ENCODE measurements at places on chromosomes 12 and 14.
A peak's percentile ranks its signal among the peaks of the same experiment; 100 is the strongest.

DNA sequence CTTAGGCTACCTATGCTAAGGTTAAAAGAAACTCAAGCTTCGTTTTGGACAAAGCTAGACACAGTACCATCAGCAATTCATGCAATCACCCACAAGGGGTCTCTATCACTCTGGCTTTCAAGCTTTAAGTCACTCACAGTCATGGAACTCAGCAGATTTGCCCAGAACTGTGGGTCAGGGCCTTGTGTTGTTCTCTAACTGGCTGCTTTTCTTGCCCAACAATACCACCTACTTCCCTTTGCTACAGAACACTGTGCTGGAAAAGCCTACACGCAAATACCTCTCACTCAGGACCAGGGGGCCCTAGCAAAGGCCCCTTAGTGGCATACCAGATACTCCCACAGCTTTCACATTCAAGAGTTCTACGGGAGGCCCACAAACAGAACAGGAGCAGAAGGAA lies 9.1 kb downstream of the NEMP1 start:
- DNase-seq = peak; percentile 58

DNA sequence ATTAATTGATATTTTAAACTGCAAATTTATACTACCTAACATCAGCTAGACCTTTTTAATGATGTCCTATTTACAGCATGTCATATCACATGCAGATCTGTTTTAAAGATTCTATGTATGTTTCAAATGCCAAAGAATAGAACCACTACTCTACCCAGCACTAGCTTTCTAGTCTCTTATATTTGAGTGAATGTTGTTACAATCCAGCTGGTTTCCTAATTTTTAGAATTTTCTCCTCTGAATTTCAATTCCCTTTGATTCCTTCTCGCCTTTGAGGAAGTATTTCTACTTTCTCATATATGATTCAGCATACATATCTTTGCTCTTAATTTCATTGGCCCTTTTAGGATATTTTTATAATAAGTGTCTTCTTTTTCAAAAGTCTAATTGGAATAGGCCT lies 841.9 kb downstream of the TMTC2 start:
- no peak for DNase-seq

DNA sequence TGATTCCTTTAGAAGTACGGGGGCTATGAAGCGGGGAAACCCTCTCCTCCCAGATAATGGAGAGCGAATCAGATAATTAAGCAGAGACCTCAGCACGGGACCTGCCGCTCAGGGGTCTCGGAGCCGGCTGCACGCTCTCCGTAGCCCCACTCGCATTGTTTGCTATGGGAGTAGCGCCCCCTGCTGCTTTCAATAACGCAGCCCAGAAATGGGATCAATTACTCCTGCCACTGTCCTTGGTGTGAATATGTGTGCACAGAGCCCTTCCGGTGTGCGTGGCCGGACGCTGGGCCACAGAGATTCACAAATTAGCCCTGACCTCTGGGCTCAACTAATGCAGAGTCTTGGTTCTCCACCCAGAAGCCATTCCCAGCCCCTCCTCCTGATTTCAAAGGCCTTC lies 76.4 kb upstream of the TMEM132C start:
- no peak for DNase-seq

- DNase-seq = no peak
These were observed 49.2 kb downstream of the METTL25 start for GRCh38 chr12:82407481-82407880.

DNA sequence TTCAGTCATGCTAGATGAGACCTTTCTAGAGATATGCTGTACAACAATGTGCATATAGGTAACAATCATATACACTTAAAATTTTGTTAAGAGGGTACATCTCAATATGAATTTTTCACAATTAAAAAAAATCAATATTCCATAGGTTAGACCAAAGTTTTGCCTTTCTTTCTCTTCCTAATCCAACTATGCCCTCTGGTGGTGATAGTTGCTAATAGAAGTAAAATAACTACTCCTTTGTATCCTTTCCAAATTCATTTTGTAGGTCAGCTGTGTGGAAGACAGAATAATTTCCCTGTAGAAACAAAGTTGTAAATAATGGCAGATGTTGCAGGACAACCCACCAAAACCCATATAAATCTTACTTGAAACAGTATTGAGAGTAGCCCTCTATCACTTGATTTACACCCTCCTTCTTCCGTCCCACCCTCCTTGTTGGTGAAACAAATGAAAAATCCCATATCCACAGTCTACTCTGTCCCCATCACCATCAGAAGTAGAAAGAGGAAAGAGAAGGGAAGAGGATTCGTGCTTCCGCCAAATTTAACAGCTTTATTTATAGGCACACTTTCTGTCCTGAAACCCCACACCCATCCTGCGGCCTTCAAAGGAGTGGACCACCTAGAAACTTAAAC lies 34.2 kb upstream of the KICS2 start:
- peak; percentile 20 for DNase-seq
